NCI-H510A (cell line): ENCODE measurements at places on chromosomes 11 and 22.

- DNase-seq: no peak
These were observed 272.6 kb upstream of the FAT3 start for GRCh38 chr11:91952056-91952455.

GRCh38 chr11:77072851-77073327 is 6.1 kb downstream of the CAPN5 start:
- no peak for DNase-seq

- no peak for DNase-seq
These were observed 16.0 kb upstream of the FTH1 start for GRCh38 chr11:61983419-61983818.

GRCh38 chr11:88188251-88188931 is 13.1 kb upstream of the RAB38 start:
- DNase-seq: no peak

GRCh38 chr11:66116576-66117361 is 46.7 kb downstream of the PACS1 start:
- DNase-seq: no peak
